DMS79 treated with DMSO at 0.1 percent for 48 hours (cell line): ENCODE measurements at places on chromosomes 3 and 15.

DNA sequence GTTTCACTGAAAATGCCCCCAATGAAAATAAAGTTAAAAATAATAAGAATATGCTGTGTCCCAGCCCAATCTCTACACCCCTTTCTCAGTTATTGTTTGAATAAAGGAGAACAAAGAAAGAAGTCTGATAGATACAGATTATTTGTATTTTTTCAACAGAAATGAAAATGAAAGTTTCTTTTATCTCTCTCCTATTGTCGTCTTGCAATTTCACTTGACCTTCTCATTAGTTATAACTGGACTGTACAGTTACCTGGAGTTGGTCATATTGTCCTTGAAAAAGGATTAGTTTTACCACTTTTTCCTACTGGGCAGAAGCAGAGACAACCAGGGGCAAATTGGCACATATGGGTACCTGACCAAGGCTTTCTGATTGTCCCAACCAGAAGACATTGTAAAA lies 440.0 kb downstream of the PDCD6IP start:
- no peak for DNase-seq

- no peak for DNase-seq
These were observed 39.5 kb downstream of the ZBTB38 start for GRCh38 chr3:141407825-141408224.

- DNase-seq: peak; percentile 3
These were observed 33.1 kb downstream of the RAB11A start for GRCh38 chr15:65902373-65902772.

- DNase-seq: no peak
These were observed 99.6 kb downstream of the MITF start for GRCh38 chr3:69838696-69839515.

DNA sequence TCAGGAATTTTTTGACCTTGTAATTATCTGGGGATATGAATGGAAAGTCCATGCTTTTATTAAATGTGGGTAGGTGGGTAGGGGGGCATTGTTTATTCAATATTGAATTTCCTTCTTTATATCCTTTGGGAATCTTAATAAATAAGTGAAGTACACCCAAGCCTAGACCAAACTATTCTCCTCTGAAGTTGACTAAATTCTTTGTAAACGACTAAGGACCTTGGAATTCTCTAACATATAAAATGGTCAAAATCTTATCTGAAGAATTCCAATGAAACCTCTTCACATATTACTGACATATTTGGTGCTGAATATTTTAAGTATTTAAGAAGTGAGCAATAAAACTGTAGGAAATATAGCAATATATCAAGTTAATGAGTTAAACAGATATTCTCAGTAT lies 1432.1 kb upstream of the GBE1 start:
- DNase-seq: no peak

DNA sequence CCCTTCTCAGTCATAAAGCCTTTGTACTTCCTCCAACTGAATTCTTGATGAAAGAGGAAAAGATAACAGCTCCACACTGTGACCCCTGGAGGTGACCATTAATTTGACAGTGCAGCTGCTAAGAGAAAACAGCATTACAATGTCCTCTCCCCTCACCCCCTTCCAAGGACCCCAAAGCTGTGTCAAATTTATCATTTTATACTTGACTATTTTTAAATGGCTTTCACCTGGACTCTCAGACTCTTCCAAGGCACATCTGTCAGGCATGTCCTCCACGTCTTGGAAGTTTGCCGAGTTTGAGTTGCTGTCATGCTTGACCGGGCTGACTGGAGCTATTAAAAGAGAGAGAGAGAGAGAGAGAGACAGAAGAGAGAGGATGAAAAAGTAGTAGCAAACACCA lies 236.5 kb downstream of the WDR72 start:
- peak; percentile 87 for DNase-seq

- peak; percentile 15 for DNase-seq
These were observed 451 bp downstream of the ONECUT1 start for GRCh38 chr15:52789601-52790168.

- no peak for DNase-seq
These were observed 35.3 kb downstream of the HOMER2 start for GRCh38 chr15:82917249-82917648.
